ENCODE measurements at places on chromosomes 12 and 14.
A peak's percentile ranks its signal among the peaks of the same experiment; 100 is the strongest.

DNA sequence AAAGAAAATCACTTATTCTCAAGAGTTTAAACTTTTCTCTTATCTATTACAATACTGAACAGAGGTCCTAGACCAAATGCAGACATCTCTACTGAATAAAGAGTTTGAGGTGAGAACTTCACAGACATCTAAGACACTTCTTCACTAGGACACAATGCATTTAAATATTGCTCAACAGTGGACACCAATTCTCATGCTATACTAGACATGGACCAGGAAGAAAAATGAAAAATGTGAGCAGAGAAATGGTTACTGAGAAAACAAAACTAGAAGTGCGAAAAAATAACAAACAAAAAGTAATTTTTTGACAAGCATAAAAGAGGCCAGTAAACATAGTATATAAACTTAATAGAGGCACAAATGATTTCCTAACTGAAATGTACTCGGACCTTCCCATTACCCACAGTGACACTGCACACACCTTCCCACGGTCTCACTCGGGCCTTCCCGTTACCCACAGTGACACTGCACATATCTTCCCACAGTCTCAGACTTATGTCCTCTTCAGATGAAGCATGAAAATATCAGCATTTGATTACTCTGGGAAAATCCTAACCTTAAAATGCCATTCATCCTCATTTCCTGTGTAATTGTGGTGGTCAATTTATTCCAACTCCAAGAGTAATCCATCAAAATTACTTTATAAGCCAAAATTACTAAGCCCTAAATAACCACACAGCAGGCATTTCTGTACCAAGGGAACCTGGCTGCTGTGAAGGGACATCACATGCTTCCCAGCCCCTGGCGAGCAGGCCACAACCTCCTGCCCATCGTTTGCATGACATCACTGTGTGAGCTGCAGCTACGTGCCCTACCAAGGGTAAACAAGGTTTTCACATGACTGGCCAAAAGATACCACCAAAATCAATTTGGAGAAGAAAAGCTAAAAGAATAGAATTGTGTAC is 6.4 kb downstream of the SLC15A4 start:
- peak; percentile 80 for DNase-seq

- no peak for DNase-seq
Observed at GRCh38 chr12:55718624-55719275, 1.4 kb upstream of the RDH5 start.

- DNase-seq, result peak; percentile 59
Observed at GRCh38 chr12:57840726-57841125, 5.8 kb downstream of the CTDSP2 start.

- no peak for DNase-seq
Observed at GRCh38 chr12:43669373-43669772, 89.2 kb downstream of the PUS7L start.

DNA sequence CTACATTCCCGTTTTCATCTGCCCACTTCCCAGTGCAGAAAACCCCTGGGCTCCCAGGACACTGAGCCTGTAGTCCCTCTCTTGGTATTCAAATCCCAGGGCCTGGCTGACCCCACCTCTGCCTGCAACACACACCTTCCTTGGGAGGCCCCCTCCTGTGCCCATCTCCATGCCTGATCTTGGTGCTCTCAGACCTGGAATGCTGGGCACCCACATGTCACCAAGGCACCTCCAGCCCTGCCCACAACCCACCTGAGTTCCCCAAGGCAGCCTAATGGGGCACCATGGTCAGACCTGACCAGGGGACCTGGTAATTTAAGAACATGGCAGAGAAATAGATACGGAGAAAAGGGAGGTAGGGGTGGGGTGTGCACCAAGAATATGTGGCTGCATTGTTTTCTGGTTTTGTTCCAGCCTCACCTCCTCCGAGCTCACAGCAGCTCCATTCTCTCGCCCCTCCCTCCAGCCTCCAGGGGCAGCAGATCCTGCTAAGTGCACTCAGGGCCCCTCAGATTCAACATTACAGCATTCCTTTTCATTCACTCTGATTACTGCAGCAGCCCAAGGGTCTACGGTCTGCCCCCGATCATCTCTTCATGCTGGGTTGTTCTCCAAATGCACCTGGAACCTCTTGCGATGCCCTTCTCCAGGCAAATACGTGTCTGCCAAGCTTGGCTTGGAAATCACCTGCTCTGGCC is 9.2 kb upstream of the HSP90AA1 start:
- DNase-seq, result no peak

Measured in cerebellar cortex (tissue), 1 donor.